ENCODE measurements at places on chromosomes 16 and 17. TPM values are rescaled to one million over a fixed set of nuclear protein-coding genes. Genes with fewer than 3 reads are reported as not detected.
A peak's percentile ranks its signal among the peaks of the same experiment; 100 is the strongest.

GRCh38 chr16:68188170-68188569 lies 47.8 kb downstream of the ESRP2 start:
- DNase-seq = no peak

GRCh38 chr17:8387914-8388651 lies 5.1 kb upstream of the RPL26 start:
- no peak for DNase-seq

DNA sequence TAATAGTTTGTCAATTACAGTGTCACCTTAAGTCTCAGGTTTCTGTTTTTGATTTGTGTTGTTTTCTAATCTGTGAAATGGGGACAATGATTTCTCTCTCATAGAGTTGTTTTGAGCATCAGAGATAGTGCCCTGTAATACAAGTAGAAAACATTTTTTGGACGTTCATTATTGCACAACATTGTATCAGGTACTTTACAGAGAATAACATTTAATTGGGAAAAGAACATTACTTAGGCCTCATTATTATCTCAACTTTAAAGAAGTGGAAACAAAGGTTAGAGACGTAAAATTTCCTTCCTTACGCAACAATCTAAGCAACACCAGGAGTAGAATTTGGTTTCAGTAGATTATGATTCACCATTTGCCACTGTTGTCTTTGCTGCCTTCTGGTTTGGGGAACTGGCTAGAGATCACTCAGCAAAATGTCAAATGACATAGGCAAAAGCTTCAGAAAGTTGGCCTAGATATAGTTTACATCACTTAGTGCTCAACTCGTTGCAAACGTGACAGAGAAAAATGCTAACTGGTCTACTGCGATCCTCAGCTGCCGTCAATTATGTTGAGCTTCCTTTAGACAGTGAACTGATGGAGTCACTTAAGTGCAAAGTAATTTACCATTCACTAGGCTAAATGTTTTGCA lies 1026.8 kb downstream of the CDH11 start:
- no peak for DNase-seq

DNA sequence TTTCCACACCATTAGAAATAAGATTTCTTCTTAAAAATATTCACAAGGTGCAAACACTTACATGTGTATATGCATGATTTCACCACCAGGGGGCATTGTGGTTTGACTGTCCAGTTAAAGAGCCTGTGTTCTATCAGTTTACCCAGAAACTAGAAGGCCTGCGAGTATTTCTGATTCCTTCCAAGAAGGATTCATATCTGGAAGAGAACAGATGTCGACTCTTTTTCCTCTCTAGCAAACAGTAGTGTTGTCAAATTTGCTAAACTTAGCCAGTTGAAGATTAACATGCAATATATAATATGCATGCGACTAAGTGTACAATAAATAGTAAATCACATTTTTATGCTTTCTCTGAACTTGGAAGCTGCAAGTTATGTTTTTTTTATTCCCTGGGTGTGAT lies 404.1 kb downstream of the WWOX start:
- DNase-seq = peak; percentile 72

DNA sequence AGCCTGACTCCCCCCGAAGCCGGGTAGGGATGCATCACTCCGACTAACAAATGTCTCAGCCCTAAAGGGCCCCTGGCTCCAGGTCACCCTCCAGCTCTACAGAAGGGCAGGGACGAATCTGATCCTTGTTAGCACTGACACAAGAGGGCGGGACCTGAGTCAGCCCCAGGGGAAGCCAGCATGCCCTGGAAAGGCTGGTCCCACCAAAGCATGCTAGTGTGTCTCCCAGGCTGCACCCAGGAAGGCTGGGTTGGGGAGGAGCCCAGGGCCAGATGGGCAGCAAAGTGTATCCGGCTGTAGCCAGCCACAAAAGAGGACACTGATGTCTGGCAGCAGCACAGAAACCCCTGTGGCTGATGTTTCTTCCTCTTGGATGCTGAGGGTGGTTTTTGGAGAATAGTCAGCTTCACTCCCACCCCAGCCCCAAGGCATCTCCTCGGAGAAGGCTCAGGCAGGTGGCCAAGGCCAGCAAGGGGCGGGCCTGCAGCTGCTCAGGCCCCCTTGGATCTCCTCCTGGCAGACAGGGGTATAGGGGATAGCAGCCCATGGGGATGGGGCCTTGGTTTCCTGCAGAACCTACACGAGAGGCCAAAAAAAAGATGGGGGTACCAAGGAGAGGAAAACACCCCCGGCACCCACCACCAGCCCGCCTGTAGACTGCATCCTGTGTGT lies 11.0 kb downstream of the NATD1 start:
- DNase-seq = no peak

GRCh38 chr17:40791787-40792436 lies 7.8 kb downstream of the KRT28 start:
- no peak for DNase-seq

GRCh38 chr17:80992077-80992947 lies 671 bp downstream of the CHMP6 start:
- no peak for DNase-seq

- no peak for DNase-seq
Measured at GRCh38 chr16:82783933-82784572, 157.3 kb downstream of the CDH13 start.

DNA sequence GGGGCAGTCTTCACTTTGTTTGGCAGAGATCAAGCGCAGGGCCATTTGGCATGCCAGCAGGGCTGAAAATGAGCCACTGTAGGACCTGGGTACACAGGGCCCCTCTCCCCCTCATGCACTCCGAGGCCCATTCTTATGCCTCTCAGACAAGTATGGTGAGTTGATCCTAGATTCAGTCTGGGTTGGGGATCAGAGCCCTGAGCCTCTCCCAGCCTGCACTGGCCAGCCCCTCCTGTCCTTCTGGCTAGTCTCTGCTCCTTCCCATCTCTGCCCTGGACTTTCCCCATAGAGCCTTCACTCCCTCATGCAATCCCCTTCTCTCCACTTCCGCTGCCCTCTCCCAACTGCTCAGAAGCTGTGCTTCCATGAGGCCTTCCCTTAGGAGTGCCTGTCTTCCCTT lies 31.0 kb downstream of the SMARCE1 start:
- DNase-seq = no peak

- no peak for DNase-seq
Measured at GRCh38 chr17:9986754-9987382, 81.8 kb upstream of the RCVRN start.

DNA sequence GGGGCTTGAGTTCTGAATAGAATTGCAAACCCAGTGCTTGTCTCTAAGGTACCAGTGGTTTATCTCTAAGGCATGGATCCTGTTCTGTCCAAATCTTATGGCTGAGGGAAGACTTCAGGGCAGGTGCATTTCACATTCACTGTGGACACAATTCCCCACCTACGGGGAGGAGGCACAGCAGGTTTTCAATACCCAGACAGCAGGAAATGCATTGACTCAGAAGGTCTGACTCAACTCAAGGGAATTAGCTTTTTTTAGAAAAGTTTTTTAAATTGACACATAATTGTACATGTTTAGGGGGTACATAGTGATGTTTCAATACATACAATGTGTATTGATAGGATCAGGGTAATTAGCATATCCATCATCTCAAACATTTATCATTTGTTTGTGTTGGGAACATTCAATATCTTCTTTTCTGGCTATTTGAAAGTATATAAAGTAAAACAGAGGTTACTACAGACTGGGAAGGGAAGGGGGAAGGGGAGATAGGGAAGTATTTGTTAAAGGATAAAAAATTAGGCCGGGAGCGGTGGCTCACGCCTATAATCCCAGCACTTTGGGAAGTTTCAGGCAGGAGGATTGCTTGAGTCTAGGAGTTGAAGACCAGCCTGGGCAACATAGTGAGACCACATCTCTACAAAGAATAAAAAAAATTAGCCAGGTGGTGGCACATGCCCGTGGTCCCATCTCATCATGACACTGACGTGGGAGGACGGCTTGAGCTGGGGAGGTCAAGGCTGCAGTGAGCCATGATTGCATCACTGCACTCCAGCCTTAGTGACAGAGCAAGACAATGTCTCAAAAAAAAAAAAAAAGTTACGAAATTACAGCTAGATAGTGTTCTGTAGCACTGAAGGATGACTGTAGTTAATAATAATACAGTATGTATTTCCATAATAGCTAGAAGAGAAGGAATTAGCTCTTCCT lies 54.9 kb downstream of the RGS9 start:
- no peak for DNase-seq

DNA sequence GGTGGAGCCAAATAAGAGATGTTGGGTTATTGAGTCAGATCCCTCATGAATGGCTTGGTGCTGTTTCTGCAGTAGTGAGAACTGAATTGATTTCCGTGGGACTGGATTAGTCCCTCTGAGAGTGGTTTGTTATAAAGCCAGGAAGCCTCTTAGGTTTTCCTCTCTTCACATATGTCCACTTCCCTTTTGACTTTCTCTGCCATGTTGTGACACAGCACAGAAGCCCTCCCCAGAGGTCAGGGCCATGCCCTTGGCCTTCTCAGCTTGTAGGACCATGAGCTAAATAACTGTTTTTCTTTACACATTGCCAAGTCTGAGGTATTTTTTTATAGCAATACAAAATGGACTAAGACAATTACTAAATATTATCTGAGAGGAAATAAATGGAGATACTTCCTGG lies 10.3 kb upstream of the HAPSTR1 start:
- DNase-seq = no peak

DNA sequence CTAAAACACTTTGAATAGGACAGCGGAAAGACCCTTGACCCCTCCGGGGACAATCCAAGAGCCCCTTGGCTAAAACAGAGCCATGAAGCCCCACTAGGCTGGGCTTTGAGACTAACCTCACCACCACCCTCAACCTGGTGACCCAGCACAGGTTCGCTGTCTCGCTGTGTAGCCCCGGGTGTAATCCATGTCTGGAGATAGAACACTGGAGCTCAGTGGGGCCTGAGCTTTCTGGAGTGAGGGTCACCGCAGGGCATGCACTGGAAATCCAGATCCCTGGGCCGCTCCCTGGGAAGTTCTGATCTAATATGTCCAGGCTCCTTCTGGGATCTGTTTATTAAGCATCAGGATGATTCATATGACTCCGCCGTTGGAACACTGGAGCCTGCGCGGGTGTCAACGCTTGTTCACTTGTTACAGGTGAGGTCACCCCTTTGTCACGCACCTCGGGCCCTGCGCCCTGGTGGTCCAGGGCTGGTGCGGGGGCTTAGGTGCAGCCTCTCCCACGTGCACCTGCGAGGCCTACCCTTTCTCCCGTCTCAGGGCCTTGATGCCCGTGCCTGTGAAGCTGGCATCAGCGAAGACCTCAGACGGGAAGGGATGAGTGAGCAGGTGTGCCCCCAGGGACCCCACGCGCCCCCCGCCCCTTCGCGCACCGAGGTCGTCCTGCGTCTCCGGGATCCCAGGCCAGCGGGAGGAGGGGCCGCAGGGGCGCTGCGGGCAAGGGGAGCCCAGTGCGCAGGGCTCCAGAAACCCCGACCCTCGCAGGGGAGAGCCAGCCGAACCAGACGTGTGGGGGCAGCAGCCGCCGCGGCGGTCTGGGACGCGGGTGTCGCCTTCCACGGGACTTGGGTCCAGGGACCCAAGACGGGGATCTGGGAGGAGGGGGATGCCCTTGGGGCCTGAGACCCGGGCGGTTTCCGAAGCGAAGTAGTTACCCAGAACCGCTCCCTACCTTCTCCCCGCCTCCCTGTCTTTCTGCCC lies 224.1 kb upstream of the FOXF1 start:
- no peak for DNase-seq

- peak; percentile 46 for DNase-seq
Measured at GRCh38 chr16:55703003-55704001, 47.5 kb downstream of the SLC6A2 start.

DNA sequence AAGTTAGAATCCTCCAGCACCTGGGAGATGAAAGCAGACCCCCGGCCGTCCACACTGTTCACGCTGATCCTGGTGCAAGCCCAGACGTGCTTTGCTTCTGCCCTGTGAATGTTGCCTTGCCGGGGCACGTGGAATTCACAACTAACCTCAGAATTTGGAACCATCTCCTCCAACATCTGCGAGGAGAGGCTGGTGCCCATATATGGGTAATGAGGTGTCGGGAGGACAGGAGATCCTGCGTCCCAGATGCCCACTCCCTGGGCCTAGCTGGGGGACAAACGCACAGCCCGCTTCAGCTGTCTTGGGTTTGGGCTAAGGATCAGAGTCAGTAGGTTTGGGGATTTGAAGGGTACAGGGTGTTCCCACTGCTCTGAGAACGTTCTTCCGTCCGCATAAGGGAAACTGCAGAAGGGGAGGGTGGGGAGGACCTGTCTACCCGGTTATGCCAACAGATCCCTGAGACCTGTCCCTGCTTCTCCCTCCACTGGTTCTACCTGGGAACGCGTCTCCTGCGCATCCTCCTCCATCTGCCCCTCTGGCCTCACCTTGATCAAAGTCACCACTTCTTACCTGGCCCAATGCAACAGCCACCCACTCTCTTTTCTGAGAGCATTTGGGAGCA lies 14.1 kb downstream of the PPL start:
- DNase-seq = no peak

GRCh38 chr16:24996301-24996700 lies 18.9 kb downstream of the ARHGAP17 start:
- no peak for DNase-seq

DNA sequence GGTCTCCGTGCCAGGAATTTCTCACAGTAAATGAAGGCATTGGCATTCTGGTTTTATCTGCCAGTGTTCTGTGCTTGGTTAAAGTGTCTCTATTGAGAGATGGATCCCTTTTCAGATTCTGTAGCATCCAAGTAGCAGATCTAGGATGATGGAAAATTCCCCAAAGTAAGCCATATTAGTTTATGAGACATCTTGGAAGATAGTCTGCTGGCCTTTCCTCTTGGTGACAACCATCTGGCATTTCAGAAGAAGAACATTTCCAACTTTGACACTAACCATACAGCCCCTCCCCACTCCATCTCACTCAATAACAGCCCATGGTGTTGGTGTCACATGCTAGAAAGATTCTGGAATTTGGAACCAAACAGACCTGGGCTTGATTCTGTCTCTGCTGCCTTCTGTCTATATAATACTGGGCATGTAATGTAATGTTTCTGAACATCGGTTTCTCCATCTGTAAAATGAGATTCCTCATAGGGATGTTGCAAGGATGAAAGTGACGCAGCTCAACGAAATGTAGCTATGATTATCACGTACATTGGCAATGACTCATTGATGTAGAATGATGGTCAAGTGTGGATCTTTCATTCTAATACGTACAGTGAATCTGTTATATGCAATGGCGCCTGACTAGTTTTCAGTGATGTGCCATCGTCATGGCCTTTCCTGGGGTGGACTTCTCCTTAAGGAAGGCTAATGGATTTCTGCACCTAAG lies 32.6 kb upstream of the PIRT start:
- no peak for DNase-seq

- DNase-seq = no peak
Measured at GRCh38 chr16:54976651-54977200, 46.1 kb downstream of the IRX5 start.

- DNase-seq = no peak
Measured at GRCh38 chr17:42779936-42780850, at the start of gene WNK4. Gene WNK4, plus strand, starts transcription at chr17:42780610. Its CDS starts 89 bp downstream, at chr17:42780699.

The CCL18 gene
- polyA plus RNA-seq = not detected

The TMEM100 gene
- polyA plus RNA-seq = 68.9 TPM

The FBXO39 gene
- polyA plus RNA-seq = 0.09 TPM

The NATD1 gene
- polyA plus RNA-seq = 11.9 TPM

The CD300H gene
- 0.34 TPM for polyA plus RNA-seq

The NPIPA3 gene
- polyA plus RNA-seq = 15.3 TPM

The ELMO3 gene
- 5.8 TPM for polyA plus RNA-seq
